ENCODE measurements at places on chromosomes 5 and 9. TPM values are rescaled to one million over a fixed set of nuclear protein-coding genes. Genes with fewer than 3 reads are reported as not detected.

- no peak for DNase-seq
Observed at GRCh38 chr5:93674138-93674537, 67.3 kb downstream of the POU5F2 start.

GRCh38 chr5:99607124-99607523 is 678.3 kb upstream of the CHD1 start:
- DNase-seq, result no peak

DNA sequence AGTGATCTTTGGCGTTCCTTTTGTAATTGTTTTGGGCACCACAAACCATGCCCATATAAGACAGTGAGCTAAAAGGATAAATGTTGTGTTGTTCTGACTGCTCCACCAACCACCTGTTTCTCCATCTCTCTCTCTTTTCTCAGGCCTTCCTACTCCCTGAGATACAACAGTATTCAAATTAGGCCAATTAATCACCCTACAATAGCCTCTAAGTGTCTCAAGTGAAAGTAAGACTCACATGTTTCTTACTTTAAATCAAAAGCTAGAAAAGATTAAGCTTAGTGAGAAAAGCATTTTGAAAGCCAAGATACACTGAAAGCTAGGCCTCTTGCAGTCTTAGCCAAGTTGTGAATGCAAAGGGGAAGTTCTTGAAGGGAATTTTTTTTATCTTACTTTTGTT is 268.8 kb upstream of the NREP start:
- no peak for DNase-seq

DNA sequence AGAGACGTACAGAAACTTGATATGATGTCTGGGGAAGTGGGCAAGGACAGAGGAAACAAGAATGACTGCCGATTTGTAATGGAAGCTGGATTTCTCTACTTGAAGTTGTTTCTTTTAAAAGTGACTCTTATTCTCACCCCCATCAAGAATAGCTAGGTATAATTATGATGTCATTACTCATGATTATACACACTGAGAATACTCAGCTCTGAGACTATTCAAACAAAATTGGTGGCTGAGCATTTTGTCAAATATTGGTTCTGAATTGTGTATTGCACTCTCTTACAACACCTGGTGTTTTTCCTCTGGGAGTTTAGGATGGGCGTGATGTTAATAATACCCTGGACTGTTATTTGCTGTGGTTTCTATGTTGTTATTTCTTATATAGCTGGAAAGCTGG is 46.3 kb downstream of the MAST4 start:
- DNase-seq, result no peak

DNA sequence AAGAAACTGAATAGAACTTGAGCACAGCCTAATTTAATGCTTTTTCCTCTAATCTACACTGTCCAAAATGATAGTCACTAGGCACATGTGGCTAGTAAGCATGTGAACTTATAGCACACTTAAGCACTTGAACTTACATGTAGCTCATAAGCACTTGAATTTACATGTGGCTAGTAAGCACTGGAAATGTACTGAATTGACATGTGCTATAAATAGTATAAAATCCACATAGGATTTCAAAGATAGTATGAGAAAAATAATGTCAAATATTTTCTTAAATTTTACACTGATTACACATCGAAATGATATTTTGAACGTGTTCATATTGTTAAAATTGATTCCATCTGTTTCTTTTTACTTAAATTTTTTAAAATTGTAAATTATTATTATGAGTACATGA is 167.3 kb downstream of the CARTPT start:
- no peak for DNase-seq

DNA sequence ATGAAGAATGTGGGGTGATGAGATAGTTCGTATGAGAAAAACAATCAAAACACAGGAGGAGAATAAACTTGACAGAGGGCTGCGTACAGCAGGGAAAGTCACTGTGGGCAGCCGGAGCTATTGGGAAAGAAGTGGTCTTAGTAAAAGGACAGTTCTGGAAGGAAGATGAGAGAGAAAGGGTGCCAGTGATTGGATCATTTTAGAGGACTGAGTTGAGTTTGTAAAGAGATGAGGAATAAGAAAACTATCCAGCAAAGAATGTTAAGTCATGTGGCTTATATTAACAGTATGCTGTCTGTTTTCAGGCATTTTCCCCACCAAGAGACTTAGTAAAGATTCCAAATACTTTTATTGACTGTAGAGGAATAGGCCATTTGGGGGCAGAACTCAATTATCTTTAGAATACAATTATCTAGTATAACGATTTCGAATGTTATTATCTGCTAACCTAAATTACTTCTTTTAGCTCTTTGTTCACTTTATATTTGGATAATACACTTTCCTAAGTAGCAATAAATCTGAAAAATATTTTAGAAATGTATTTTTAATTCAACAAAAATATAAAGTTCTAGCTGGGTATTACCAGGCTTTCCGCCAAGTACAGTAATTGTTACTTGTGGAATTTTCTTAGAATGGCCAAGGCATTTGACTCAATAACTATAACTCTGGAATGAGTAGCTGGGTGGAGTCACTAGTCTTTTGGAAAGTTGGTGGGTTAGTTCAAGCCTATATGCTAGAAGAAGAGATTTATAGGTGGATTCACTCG is 15.5 kb upstream of the LOX start:
- no peak for DNase-seq

DNA sequence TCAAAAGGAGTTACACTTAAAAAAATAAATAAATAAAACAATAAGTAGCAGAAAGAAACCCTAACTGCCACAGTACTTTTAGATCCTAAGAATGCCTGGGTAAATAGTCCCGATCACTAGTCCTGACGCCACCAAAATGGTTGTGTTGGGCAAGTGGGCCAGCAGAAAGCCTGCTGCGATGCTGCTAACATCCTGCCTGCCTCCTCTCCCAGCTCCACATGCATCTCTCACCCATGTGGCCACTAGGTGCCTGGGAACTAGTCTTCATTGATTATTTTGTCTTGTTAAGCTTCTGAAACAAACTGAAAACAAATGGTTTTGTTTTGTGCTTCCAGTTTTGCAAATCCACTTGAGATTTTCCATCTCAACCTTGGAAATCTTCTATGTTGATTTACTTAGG is 54.4 kb upstream of the TRAF1 start:
- no peak for DNase-seq

DNA sequence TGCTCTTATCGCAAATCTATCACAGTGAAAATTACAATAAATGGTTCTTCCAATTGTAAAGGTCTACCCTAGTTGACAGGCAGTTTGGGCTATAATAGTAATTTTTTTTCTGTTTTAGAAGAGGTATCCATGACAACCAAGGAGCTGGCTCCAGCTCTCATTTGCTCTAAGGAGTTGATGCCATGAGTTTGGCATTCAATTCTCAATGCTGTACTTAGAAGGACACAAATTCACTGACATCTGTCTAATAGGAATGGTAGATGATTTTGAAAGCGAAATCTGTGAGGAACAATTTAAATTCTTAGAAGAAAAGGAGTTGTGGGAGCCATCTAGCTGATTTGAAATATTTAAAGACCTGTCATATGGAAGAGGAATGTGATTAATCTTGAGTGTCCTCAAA is 203.6 kb upstream of the DAB2 start:
- no peak for DNase-seq

- DNase-seq, result no peak
Observed at GRCh38 chr5:91532281-91532680, 149.2 kb upstream of the ARRDC3 start.

DNA sequence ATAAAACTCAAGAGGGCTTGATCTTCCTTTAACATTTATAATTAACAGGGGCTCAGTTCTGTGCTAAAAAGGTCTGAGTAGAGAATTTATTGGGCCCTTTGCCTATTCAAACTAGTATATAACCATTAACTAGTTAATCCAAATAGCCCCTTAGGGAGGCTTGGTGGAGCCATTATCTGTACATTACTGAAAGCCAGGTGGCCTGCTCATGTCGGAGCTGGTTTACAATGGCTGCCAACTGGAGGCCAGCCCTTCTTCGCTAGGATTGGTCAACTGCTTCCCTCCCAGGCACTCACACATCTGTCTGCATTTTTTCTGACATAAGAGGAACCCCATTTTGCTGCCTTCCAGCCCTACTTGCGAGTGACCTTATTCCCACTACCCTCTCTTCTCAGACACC is 30.4 kb upstream of the NDFIP1 start:
- no peak for DNase-seq

- DNase-seq, result no peak
Observed at GRCh38 chr9:89036383-89036782, 45.1 kb downstream of the S1PR3 start.

DNA sequence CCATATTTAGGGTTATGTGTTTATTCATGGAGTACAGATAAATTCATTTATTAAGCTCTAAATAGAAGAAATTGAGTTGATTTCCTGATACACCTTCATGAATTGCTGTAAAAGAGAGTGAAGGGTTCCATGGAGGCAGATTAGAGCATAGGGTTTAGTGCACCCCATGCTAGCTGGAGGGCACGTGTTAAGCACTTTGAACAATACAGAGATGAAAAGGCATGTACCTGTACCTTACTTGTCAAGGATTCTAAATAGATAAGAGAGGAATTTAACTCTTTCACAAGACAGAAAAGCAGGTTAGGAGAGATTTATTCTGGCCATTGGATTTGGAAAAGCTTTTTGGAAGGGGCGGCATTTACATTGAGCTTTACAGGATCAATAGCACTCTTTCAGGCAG is 23.3 kb downstream of the TNFAIP8 start:
- DNase-seq, result no peak

DNA sequence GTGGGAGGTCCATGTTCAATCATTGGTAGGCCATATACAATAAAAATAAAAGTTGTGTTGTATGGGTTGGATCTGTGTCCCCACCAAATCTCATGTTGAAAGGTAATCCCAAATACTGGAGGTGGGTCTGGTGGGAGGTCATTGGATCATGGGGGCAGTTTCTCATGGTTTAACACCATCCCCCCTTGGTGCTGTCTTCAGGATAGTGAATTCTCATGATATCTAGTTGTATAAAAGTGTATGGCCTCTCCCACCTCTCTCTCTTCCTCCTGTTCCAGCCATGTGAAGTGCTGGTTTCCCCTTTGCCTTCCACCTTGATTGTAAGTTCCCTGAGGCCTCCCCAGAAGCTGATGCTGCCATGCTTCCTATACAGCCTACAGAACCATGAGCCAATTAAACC is 15.1 kb downstream of the SPATA9 start:
- DNase-seq, result no peak

- no peak for DNase-seq
Observed at GRCh38 chr5:109693535-109694400, 4.0 kb downstream of the MAN2A1 start.

SLC35D2 gene
- total RNA-seq, result 12.9 TPM

GZMA gene
- 0.65 TPM for total RNA-seq

IRF1 gene
- 19.9 TPM for total RNA-seq

FOXD4L3 gene
- not detected for total RNA-seq

IFNA2 gene
- not detected for total RNA-seq

ENTPD8 gene
- not detected for total RNA-seq

LCN15 gene
- total RNA-seq, result not detected

SPINK7 gene
- total RNA-seq, result not detected

MACIR gene
- total RNA-seq, result 3.4 TPM

TAF11L8 gene
- not detected for total RNA-seq

GMCL2 gene
- total RNA-seq, result not detected

PITX1 gene
- 0.83 TPM for total RNA-seq

GDNF gene
- total RNA-seq, result 0.30 TPM
